H9 (cell line): ENCODE measurements at places on chromosomes 16 and 17. TPM values are rescaled to one million over a fixed set of nuclear protein-coding genes. Genes with fewer than 3 reads are reported as not detected.

Gene DNAI2
- total RNA-seq, result not detected in 2 replicates

Gene GINS2
- 52.7 and 53.2 TPM in 2 replicates for total RNA-seq

Gene AANAT
- 0.15 and 0.55 TPM in 2 replicates for total RNA-seq

Gene WBP2
- 59.2 and 63.2 TPM in 2 replicates for total RNA-seq

Gene MT4
- not detected in 2 replicates for total RNA-seq

Gene GPS2
- 62.6 and 62.7 TPM in 2 replicates for total RNA-seq

DNA sequence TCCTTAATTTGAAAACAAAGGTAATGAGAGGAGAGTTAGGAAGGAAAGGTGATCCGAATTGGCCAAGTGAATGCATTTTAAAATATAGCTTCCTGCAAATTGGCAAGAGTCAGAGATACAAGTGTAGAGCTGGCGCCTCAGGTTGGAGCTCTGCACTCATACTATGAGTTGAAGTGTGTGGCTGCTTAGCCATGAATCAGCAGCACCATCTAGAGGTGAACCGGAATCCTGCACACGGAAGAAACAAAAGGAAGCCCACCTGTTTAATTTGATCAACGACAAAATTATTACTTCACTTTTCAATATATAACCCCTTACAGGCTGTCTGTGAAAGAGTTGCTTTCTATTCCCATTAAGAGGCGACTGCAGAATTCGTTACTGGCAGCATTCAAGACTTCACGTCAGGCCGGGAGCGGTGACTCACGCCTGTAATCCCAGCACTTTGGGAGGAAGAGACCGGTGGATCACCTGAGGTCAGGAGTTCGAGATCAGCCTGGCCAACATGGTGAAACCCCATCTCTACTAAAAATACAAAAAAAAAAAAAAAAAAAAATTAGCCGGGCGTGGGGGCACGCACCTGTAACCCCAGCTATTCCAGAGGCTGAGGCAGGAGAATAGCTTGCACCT lies 1253.7 kb upstream of the CDH8 start:
- H3K4me3 ChIP-seq, result no peak overlapping the region
- H3K27ac ChIP-seq, result no peak overlapping the region
- peak; percentile 68 for DNase-seq
- H3K36me3 ChIP-seq, result no peaks in the 10 kb centered on the region

- H3K36me3 ChIP-seq, result peaks cover 3% of the 10 kb centered on the region
- no peak for DNase-seq
- no peak overlapping the region for H3K4me3 ChIP-seq
- no peak overlapping the region for H3K27ac ChIP-seq
These were observed 56.9 kb upstream of the ALDH3A1 start for GRCh38 chr17:19805006-19805405.

DNA sequence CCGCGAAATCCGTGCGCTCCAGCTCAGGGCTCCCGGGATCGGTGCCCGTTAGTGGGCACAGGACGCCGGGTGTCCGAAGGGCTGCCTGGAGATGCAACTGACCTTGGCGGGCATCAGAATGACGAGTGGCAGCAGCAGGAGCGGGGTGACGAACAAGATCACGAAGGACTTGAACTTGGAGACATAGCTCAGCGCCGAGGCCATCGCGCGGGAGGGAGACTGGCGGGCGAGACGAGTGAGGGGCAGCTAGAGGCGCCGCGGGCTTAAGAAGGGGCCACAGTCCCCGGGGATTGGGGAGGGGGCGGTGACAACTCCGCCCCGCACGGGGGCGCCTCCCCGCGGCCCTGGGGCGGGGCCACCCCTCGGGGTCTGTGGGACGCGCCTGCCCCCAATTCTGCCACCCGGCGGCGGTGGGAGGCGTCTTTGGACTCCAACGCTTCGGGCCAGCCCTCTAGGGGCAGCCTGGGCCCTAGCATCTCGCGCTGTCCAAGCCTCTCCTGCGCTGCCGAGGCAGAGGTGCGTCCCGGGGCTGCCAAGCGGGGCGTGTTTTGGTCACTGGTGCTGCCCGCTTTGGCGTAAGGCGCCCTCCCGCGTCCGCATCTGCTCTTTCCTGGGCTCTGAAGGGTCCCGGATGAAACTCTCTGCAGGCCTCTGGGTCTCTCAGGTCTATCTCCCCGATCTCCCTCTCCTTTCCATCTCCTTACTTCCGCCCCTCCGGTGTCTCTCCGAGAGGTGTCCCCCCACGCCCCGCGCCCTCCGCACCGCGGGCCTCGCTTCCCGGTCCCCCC lies at the start of gene SLC13A5:
TSS of gene SLC13A5 (minus strand) at position 240 of the 788 bp plus-strand sequence. CDS start at position 204, 36 bp downstream.
- H3K4me3 ChIP-seq, result peak within 1 kb of the TSS; percentile 92
- peaks cover 9% of the 10 kb centered on the region; the same call in 1 of the 2 replicates for H3K27me3 ChIP-seq
- no peak within 1 kb of the TSS for H3K27ac ChIP-seq
- peaks cover 2% of the 10 kb centered on the region; the same call in 2 of the 3 replicates for H3K36me3 ChIP-seq
- 0 out of 2 replicates have a peak, but pooled peaks cover 2% of the 10 kb centered on the region for H3K4me1 ChIP-seq
- peak; percentile 94 for DNase-seq

- H3K4me3 ChIP-seq, result peak overlapping the region; percentile 97
- no peaks in the 10 kb centered on the region for H3K27me3 ChIP-seq
- no peak for DNase-seq
- H3K36me3 ChIP-seq, result peaks cover 40% of the 10 kb centered on the region
These were observed 631 bp downstream of the TRAF7 start for GRCh38 chr16:2155977-2156848.
